NCI-H1694 treated with DMSO at 0.1 percent for 48 hours (cell line): ENCODE measurements at places on chromosomes 1 and 21.
A peak's percentile ranks its signal among the peaks of the same experiment; 100 is the strongest.

GRCh38 chr21:35643176-35643575 is 417.1 kb downstream of the SETD4 start:
- DNase-seq = no peak

DNA sequence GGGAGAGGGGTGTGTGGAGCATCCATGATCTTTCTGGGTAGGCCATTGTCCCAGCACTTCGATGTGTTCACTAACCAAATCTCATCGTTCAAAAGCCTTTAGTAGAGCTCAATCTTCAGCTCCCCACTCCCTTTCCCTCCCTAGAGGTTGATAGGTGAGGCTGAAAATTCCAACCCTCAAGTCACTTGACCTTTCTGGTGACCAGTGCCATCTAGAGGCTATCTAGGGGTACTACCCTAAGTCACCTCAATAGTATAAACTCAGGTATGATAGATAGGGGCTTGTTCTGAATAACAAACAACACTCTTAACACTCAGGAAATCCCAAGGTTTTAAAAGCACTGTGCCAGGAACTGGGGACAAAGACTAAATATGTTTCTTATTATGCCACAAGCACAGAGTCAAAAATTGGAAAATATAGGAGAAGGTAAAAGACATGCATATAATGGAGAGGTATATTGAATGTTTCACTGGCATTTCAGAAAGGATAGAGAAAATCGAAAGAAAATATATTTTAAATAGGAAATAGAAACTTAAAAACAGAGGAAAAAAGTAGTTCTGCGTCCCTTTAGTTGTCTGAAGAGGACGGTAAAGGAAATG is 42.9 kb upstream of the CD53 start:
- DNase-seq = peak; percentile 47

- DNase-seq = no peak
Measured at GRCh38 chr1:156663178-156663577, 14.0 kb downstream of the NES start.

DNA sequence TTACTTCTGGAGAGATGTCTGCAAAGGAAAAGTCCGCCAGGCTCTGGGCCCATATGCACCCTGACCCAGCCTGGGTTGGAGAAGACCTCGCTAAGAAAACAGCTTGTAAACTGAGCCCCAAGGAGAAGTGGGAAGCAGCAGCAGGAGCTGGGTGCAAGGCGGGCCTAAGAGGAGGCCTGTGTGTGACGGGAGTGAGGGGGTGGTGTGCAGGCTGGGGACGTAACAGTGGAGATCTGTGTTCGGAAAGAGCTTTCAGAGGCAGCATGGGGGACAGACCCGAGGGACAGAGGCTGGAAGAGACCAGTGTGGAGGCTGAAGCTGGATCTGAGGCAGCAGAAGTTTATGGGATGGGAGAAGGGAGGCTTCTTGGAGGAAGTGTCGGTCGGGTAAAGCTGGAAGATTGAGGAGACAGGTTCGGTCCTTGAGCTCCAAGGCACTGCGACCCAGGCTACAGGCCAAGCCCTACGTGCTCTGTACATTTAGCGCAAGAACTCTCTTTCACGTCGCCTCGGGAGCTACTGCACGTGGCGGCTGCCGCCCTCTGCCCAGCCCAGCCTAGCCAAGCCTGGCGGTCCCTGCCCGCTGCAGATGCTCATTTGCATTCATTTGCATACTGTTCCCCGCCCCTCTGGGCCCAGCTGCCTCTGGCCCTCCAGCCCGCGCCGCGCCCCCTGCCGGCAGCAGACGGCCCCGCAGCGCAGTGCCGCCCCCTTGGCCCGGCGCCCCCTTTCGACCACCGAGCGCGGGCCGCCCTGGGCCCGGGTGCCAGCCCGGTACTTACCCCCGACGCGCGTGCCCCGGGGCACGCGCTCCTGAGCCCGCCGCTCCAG is 6.3 kb downstream of the HPCA start:
- peak; percentile 50 for DNase-seq

- no peak for DNase-seq
Measured at GRCh38 chr1:46220808-46221207, 17.7 kb downstream of the LURAP1 start.

- DNase-seq = no peak
Measured at GRCh38 chr1:63143482-63143881, 178.9 kb upstream of the FOXD3 start.

GRCh38 chr21:33968080-33968994 is 52.7 kb upstream of the ATP5PO start:
- no peak for DNase-seq

DNA sequence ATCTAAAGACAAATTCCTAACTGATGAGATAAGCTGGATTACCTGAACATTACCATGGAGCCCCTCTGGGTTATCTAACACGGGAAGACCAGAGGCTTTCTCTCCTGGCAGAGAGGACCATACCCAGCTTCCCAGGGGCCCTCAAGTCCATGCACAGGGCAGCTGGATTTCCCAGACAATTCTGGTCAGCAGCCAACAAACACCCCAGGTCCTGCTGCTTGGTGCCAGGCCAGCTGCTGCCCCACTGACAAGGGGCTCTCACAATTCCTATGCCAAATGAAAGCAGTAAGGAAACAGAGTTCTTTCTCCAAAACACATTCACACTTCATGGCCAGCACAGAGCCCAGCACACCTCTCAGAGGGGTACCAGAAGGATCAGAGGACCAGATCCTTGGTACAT is 114.2 kb downstream of the HLCS start:
- no peak for DNase-seq

DNA sequence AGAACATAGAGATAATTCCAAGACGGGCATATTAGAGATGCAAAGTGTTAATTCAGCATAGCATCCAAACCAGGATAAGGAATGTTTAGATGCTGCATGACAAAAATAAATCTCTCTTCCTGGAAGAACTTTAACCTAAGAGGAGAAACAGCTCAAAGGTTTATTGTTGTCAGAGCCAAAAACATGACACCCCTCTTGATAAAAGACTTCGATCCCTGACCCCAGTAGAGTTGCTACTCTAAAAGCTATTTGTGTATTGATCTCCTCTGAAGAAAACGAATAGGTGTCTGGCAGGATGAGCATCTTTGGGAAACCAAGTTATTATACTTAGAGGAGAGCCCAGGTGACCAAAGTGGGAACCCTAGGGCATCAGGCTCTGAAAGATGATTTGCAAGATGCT is 158.1 kb downstream of the PIGK start:
- no peak for DNase-seq

GRCh38 chr1:27148591-27148990 is 6.3 kb downstream of the SLC9A1 start:
- peak; percentile 15 for DNase-seq

GRCh38 chr1:8816831-8817411 is 519 bp downstream of the RERE start:
- no peak for DNase-seq

DNA sequence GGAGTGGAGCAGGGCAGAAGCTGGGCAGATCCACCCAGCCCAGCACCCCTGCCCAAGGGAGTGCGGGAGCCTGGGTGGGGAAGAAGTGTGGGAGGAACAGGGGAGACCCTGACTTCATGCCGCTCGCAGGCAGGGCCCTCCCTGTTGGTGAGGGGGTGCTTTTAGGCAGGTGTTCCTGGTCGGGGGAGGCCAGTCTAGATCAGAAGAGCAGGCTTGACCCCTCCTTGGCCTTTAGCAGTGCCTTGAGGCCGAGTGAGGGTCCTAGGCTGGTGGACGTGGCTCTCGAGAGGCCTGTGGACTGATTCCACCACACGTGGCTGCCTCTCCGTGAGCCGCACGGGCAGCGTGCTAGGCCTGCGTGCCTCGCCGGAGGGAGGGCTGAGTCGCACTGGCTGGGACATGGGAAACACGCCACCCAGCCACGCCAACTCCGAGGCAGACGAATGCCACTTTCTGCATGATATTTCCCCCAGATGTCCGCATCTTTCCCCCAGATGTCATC is 19.4 kb upstream of the COL18A1 start:
- no peak for DNase-seq

- no peak for DNase-seq
Measured at GRCh38 chr1:66693856-66694255, 58.4 kb upstream of the DYNLT5 start.

- no peak for DNase-seq
Measured at GRCh38 chr21:43723648-43724047, 4.7 kb downstream of the PDXK start.

DNA sequence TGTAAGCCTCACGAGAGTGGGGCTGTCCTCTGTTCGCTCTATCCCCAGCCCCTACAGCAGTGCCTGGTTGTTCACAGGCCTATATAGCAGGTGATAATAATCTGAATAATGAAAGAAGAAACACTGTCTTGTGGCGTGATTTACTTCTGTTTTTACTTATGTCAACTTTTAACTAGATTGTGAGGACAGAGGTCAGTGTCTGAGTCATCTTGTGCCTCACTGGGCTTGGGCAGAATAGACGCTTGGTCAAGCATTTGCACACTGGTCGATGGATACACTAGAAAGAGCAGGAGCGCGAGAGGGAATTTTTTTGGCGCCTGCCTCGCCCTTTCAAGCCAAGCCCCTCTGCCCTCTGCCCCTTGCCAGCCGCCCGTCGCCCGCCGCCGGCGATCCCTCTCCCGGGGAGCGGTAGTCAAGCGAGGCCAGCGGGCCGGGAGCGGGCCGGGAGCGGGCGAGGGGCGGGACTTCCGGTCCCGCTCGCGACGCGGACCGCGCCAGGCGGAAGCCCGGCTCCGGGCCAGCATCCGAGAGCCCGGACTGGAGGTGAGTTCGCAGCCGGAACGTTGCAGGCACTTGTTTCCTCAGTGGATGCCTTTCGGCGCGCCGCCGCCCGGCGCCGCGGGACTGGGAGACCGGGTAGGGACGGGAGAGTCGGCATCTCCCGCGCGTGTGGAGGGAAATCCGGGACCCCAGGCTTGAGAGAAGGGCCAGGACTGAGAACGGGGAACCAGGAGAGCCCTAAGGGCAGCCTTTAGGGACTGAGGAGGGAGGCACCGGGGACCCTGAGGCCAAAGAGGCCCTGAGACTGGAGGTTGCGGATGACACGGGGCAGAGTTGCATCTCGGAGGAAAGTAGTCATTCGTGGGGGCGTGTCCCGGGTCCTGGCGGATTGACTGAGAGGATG is at the start of gene DISP1:
Gene DISP1 (plus strand): TSS at position 504 of the 904 bp plus-strand sequence. CDS start 127,785 bp downstream, outside the sequence.
- peak; percentile 68 for DNase-seq

GRCh38 chr1:162145966-162146696 is 76.6 kb downstream of the NOS1AP start:
- DNase-seq = no peak

- DNase-seq = no peak
Measured at GRCh38 chr1:234750922-234751627, 141.1 kb upstream of the IRF2BP2 start.

DNA sequence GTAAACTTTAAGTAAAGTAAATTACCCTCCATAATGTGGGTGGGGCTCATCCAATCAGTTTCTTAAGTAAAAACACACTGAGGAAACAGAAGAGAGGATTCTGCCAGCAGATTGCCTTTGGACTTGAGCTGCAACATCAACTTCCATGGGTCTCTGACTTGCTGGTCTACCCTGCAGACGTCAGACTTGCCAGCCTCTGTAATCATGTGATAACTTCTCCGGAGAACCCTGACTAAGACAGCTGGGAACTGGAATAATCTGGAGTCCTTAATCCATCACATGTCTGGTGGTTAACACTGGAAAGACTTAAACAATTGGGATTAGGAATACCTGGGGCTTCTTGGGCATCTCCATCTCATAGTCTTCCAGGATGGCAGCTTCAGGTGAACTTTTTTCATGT is 13.2 kb upstream of the CEP350 start:
- DNase-seq = no peak

DNA sequence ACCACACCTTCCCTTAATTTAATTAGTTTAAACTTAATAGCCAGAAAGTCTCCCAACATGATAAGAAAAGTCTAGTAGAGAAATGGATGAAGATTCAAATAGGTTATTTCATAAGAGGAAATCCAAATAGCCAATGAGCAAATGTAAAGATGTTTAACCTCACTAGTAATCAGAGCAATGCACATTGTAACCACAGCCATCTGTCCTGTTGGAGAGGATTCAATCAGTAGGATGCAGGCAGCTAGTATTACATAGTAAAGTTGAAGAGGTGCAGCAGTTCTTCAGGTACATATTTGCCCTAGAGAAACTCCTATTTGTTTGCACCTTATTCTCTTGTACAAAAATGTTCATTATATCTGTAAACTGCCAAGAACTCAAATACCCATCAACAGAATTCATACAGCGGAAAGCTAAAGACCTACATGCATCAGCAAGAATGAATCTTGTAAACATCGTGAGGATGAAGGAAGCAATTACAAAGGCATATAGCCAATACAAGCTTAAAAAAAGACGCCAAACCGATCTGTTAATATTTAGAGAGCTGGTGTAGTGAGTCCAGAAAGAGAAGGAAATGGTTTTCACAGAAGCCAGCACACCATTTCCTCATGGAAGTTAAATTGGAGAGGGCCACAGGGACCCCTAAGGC is 27.9 kb downstream of the DIP2A start:
- DNase-seq = peak; percentile 60

DNA sequence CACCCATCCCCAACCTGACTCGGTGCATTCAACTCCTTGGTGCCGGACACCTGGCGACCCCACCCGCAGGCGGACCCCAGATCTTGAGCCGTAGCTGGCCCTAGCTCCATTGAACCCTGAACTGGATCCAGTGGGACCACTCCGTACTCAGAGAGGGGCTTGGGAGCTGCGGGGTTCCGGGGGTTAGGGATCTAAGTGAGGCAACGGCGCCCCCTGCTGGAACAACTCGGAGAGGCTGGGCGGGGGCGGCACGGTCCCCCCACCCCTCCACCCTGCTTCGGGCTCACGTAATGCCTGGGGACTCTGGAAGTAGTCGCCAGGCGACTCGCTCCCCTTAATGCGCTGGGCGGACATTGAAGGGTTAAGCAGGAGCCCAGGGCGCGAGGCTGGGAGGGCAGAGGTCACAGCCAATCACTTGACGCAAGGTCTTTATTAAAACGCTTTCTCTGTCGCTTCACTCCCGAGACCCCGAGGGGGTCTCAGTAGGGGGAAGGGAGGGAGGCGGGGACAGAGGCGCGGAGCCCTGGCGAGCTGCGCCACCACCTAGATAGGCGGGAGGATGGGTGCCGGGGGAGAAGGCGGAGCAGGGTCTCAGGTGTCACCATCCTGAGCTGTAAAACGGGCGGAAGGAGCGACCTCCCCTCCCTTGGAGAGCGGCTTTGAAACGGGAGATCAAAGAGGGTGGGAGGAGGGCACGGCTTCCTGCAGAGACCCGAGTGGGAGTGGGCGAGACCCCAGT is 704 bp upstream of the CRABP2 start:
- DNase-seq = peak; percentile 77

GRCh38 chr1:114011796-114012195 is 32.5 kb downstream of the OLFML3 start:
- DNase-seq = no peak

DNA sequence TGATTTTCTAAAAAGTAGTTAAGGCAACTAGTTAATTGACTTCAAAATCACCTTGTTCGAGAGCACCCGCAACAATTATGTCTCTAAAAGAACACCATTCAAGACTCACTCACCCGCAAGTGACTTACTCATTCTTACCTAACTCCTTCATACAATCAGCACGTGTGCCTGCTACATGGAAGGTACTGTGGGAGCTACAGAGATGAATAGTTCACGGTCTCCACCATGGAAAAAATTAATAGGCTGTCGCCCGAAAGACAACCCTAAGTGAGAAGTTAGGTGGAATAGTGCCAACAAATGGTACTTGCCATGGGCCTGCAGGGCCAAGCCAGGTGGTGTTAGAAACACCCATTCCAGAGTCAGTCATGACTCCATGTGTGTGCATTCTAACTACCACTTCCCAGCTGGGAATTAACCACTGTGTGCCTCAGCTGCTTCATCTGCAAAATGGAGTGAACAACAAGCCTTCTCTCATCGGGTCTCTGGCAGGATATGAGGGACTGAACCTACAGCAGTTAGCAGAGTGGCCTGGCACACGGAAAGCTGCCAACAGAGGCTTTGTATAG is 7.1 kb downstream of the SSBP3 start:
- no peak for DNase-seq
